ENCODE measurements at places on chromosomes 4 and X.

DNA sequence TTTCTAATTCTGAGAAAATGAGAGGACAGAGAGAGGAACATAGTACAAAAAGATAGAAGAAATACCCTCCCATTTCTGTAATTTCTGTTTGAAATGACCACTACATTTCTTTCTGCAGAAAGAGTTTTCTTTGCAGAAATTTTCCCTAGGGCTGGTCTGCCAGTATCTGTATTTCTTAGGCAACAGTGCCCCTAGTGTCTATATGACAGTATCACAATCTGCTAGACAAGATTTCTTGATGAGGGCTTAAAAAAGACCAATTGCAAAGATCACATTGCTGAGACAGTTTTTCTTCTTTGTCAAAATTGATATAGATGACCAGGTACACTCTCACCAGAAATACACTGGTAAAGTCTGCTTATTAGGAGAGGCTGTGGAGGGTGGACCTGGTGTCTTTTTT is 81.0 kb upstream of the ZDHHC15 start:
- DNase-seq = no peak

- DNase-seq = no peak
These were observed 47.0 kb upstream of the NKAP start for GRCh38 chrX:119990556-119991004.

GRCh38 chrX:52425775-52426174 is 57.0 kb downstream of the XAGE2 start:
- no peak for DNase-seq

GRCh38 chr4:156593464-156593863 is 378.1 kb downstream of the PDGFC start:
- DNase-seq = no peak

DNA sequence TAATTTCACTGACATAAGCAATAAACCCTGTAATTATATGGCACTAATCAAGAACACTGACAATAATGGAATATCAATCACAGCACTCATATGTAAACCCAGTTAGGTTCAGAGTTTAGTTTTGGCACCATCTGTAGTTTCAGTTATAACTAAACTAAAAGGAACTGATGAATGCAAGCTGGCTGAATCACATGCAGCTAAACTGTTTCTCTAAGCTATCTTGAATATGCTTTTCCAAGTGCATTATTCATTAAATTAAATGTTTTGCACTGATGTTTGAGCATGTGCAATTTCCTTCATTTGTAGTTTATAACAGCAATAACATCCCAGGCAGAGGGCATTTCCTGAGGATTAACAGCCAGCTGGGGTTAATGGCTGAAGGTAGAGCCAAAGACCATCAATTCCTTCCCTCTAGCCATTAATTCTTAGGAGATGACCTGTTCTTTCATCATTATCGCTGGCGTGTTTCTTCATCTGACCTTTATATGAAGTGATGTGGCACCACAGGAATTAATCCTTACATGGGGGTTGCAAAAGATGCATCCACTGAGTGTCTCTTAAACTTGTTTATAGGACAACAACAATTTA is 562.8 kb upstream of the IGFBP7 start:
- no peak for DNase-seq

DNA sequence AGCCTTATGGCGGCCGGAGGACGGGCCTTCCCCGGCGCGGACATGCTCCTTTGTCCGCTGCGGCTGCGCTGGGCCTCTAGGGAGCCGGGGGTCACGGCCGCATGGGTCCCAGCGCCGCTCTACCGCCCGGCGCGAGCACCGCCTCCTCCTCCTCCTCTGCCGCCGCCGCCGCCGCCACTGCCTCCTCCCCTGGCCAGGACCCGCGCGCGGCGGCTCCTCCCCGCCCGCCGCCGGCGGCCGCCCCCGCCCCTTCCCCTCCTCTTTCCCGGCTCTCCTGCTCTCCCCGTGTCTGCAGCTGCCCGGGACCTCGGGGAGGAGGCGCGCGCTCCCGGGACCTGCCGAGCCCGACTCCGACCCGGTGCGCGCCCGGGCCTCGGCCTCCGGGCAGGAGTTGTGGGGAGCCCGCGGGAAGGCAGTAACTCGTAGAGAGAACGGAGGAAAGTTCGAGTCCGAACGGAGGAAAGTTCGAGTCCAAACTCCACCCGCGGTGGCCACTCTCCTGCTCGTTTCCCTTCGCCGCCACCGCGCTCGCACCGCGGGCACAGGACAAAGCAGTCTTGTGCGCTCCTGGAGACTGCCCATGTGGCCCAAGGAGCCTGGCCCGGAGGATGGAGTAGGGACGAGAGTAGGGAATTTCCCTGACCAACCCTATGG is at the start of gene ADGRA3:
TSS of gene ADGRA3 (minus strand) at position 179 of the 654 bp plus-strand sequence. CDS start 282 bp downstream, outside the sequence.
- no peak for DNase-seq

- no peak for DNase-seq
These were observed 105.1 kb downstream of the ADRA2C start for GRCh38 chr4:3871181-3871852.

DNA sequence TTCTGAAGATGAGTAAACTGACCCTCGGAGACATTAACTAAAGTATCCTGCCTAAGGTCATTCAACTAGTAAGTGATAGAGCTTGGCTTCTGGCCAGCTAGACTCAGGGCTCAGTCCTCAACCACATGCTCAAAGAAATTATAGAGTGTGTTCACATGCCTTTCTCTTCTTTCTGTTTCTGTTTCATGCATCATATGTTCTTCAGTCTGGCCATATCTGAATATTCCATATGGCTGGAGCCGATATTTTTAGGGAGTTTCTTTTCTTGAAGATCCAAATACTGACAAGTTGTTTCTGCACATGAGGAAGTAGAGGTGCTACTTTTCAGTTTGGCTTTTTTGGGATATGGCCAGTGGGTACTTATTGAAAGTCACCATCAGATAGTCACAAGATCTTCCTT is 44.9 kb downstream of the MMRN1 start:
- DNase-seq = no peak

GRCh38 chr4:126756050-126756829 is 876.5 kb upstream of the INTU start:
- no peak for DNase-seq

DNA sequence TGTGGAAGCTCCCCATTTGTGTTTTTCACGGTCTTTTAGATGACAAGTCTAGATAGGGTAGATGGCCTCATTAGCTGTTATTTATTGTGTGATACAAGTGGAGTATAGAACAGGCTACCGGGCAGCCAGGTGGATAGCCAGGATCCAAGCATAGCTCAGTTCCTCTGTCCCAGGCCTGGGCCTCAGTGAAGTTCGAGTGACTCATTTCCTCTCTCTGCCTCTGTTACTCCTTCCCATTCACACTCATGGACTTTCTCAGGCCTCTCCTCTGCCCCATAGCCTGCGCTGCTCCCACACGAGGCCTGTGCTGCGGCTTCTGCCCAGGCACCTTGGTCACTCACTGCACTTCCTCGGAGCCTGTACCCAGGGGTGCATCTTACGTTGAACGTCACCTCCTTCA is 54.5 kb downstream of the TENM3 start:
- no peak for DNase-seq

- DNase-seq = no peak
These were observed 338.0 kb downstream of the SPOCK3 start for GRCh38 chr4:166896254-166896653.

DNA sequence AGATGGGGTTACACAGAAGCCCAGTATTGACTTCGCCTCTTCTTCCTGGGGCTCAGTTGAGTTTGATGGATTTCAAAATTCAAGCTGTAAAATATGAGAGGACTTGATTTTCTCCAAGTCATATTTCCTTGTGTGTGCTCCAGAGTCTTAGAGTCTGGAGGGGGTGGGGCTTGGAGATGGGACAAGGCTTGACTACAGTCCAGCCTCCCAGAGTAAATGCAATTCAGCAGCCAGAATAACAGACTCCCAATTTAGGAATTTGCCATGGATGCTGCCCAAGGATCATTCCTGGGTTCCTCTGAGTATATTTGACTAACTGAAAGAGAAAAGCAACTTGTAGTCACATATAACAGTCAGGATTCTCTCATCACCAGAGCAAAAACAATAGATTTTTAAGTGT is 53.7 kb upstream of the RBPJ start:
- no peak for DNase-seq

- no peak for DNase-seq
These were observed 235.2 kb downstream of the FRAS1 start for GRCh38 chr4:78292341-78292740.

GRCh38 chrX:143472347-143472938 is 44.8 kb downstream of the SPANXN3 start:
- no peak for DNase-seq

- no peak for DNase-seq
These were observed 72.6 kb downstream of the FAM53A start for GRCh38 chr4:1611501-1611870.

DNA sequence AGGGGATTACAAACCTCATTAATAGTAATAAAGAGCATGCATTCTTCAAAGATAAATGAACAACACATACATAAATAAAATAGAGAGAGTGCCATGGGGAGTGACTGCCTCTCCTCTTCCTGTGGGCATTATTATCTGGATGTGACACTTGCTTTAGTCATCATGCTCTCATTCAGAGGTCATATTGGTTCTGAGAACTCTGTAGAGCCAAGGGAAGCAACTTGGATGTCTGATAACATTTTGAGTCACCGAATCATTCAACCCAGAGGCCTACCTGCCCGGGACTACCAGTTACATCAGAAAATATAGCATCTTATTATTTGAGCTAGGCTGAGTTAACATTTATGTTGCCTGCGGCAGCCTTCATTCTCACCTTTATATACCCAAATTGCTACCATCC is 489.5 kb downstream of the STIM2 start:
- no peak for DNase-seq

DNA sequence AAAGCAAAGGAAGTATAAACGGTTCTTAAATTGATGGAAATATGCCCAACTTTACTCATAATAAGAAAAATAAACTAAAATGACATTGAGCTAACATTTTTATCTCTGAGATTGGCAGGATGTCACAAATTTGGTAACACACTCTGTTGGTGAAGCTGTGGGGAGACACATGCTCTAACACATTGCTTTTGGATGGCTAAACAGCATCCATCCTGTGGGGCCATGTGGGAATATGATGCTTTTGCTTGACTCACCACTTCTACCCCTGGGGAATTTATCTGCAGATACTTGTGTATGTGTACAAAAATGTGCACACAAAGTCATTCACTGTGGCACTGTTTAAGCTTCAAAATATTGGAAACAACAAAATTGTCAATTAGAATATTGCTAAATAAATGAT is 100.2 kb downstream of the ANAPC4 start:
- no peak for DNase-seq

- DNase-seq = no peak
These were observed 11.0 kb downstream of the TRMT44 start for GRCh38 chr4:8451440-8452182.

GRCh38 chr4:39255871-39256270 is 73.5 kb downstream of the WDR19 start:
- no peak for DNase-seq

- DNase-seq = no peak
These were observed 649.5 kb upstream of the TENM3 start for GRCh38 chr4:181593703-181594102.

DNA sequence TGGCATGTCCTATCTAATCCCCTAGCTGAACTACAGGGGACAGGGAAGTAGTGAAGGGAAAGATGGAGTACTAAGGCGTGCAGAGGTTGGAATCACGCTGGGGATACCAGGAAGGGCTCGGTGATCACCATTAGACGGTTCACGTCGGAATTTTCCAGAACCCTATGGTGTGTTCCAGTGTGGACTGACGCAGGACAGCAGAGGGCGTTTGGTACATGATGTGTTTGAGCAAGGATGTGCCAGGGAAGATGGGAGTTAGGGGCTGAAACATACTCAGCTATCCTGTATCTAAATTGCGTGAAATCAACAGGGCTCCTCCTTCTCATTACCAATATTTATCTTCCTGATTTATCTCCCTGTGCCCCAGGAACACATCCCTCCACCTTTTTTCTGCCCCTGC is 33.7 kb downstream of the PRPS2 start:
- DNase-seq = no peak

DNA sequence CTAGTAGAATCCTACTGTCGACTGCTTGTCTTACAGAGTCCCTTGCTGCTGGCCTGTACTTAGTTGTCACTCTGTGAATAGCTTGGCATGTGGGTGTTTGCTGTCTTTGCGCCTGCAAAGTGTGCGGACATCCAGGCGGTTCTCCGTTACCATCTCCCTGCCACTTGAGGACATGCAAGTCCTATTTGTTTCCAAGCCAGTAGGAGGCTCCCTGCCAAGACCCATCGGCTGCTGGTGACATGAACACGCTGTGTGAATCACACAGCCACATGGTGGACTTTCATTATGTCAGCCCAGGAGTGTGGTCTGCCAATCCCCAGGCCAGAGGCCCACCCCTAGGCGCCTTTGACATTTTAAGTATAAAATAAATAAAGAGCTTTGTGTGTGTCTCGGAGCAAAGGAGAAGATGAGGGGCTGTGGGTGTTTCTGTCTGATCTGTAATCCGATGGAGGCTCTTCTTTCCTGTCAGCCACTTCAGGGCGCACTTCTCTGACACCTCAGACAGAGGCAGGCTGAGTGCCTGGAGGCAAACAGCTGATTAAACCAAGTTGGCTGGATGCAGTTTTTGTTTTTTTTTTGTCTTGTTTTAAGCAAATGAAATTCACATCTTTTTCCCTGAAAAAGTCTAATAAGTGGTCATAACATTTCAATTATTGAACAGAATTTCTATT is 51.5 kb downstream of the ALPK1 start:
- no peak for DNase-seq

- DNase-seq = no peak
These were observed 208.8 kb downstream of the SH2D1A start for GRCh38 chrX:124555036-124555595.

GRCh38 chr4:21801661-21802385 is 146.7 kb downstream of the KCNIP4 start:
- no peak for DNase-seq

DNA sequence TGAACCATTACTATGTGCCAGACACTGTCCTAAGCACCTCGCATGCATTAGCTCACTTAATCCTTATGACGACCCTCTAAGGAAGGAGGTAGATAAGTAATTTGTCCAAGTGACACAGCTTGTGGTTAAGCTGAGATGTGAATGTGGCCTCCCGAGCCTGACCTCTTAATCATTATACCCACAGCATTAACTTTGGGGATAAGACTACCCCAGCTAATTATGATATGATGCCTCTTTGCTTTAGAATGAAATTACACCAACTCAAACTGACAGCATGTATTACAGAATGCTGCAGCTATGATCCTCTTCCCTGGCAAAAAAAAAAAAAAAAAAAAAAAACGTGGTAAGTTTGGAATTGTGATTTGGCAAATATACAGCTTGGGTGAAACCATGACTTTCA is 53.5 kb downstream of the APBB2 start:
- DNase-seq = no peak

GRCh38 chr4:24578364-24578763 is 6.0 kb downstream of the DHX15 start:
- DNase-seq = no peak

GRCh38 chr4:2932321-2932950 is 30.8 kb downstream of the NOP14 start:
- DNase-seq = no peak

GRCh38 chr4:113643505-113643904 is 118.0 kb downstream of the CAMK2D start:
- no peak for DNase-seq

All from stimulated activated CD8-positive, alpha-beta memory T cell treated with anti-CD3 and anti-CD28 coated beads, Interleukin-4, amount 100 ng/mL, for 4 hours (primary cell).